ENCODE measurements at places on chromosomes 12 and 14.

GRCh38 chr12:19744705-19745218, 305.5 kb downstream of the AEBP2 start:
- no peak for DNase-seq

DNA sequence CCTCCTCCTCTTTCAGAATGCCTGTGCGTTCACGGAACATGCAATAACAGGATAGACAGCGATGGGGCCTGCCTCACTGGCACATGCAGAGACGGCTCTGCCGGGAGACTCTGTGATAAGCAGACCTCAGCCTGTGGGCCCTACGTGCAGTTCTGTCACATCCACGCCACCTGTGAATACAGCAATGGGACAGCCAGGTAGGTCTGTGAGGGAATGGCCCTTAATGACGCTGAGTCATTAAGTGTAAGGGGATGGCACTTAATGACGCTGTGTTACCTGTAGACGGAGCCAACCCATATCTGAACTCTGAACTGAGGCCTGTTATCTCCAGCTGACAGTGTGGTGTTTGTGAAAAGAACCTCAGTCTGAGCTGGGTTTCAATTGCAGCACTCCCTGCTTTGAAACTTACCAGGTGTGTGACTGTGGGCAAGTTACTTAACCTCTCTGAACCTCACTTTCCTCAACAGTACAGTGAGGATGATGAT, 86.9 kb downstream of the STAB2 start:
- no peak for DNase-seq

DNA sequence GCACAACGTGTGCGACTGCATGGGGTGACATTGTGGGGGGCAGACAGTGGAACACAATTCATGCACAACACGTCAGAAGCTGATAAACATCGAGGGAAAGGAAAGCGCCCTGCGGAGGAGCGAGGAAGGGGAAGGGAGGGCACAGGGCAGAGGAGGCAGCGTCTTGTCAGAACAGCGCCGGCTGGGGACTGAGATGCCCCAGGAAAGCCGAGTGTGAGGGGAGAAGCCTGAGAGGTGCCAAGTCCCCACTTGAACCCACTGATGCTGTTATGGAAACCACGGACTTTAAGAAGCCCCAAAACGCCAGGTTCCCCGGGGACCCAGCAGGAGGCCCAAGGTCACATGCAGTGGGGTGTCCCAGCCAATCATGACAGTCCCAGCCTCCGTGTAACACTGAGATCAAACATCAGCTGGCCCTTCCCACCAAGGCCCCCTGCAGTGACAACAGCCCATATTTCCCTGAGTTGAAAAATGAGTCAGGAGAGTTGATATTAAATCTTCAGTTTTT, 70.0 kb downstream of the GALNT9 start:
- DNase-seq = no peak

- DNase-seq = no peak
Observed at GRCh38 chr12:13631873-13632272, 349.5 kb downstream of the GRIN2B start.

DNA sequence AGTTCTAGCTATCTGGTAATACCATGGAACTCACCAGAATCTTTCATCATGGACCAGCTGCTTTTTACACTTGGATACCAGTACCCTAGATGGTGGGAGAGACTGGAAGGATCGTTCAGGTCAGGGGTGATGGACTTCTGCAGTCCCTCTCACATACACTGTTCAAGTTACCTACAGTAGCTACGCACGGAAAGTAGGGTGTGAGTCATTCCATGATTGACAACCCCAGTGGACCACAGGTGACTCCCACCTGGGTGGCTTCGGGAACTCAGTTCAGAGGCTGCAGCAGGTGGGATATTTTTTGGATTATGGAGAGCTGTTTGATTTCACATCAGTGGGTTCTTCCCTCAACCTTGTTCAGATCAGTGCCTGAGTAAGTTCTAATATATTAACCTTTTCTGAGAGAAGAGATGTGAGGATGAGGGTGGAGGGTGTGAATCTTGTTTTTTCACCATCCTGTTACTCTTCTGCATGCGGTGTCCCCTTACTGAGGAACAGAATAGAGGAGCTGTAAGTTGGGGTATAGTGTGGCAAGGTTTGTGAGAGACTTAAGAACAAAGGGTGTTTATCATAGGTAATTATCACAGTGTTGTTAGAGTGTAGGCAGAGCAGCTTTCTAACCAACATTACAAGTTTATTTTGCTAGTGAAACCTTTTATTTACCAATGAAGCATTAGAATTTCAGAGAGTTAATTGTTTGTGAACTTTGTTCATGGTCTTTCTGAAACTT, 39.6 kb downstream of the PRKCH start:
- DNase-seq = no peak

GRCh38 chr12:53870117-53870516, 68.5 kb upstream of the HOXC13 start:
- DNase-seq = no peak

GRCh38 chr14:104462651-104463630, 116.6 kb upstream of the C14orf180 start:
- DNase-seq = no peak

- no peak for DNase-seq
Observed at GRCh38 chr12:101165319-101165718, 44.7 kb downstream of the SLC5A8 start.

- DNase-seq = no peak
Observed at GRCh38 chr14:32370714-32371113, 41.6 kb downstream of the AKAP6 start.

GRCh38 chr12:75722714-75723200, 211.3 kb upstream of the KRR1 start:
- DNase-seq = no peak

- no peak for DNase-seq
Observed at GRCh38 chr12:3945671-3946070, 72.5 kb upstream of the PARP11 start.

GRCh38 chr12:13208533-13209435, 12.3 kb downstream of the EMP1 start:
- DNase-seq = no peak

GRCh38 chr12:31599053-31599452, 8.1 kb upstream of the DENND5B start:
- no peak for DNase-seq

- DNase-seq = no peak
Observed at GRCh38 chr12:70571705-70572268, 65.4 kb downstream of the PTPRB start.

GRCh38 chr12:49013428-49013827, 5.1 kb downstream of the PRKAG1 start:
- no peak for DNase-seq

DNA sequence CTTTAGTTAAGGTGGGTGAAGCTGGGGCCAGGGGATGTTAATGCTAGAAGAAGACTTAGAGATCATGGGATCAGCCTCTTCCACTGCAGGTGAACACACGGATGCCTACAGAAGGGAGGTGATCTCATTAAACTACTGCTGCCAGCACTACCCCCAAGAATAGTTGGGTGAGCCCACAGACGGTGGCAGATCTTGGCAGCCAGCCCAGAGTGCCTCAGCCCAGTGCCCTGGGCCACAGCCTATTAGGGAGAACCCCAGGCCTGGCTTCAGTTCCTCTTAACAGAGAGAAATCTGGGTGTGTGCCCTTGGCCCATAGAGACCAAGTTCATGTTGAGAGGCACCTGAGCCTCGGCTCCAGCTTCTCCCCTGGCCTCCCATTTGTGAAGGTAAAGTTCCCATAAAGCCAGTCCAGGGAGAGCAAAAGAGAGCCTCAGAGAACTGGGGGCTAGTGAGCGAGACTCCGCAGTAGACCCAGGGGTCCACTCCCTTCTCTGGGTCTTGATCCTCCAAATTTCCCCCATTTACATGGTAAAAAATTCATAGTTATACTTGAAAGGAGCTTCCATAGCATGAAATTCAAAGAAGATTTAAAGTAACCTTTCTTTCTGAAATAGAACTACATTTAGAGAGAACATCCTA, 125.0 kb upstream of the CCND2 start:
- DNase-seq = no peak

DNA sequence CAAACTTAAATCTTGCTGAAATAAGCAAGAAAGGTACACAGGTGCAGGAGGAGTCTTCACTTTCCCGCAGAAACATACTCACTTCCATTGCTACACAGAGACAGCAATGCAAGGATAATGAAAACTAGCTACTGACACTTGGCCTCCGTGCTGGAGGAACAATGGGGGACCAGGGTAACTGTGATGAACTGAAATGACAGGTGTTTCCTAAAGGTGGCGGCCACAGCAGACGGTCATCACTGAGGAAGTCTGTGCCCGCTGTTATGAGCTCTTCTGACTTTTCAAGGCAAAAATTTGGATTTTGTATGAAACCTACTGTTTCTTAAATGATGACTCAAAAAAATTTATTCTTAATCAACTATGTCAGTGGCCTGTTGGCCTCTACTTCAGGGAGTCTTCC, 189.4 kb downstream of the CACNA1C start:
- no peak for DNase-seq

DNA sequence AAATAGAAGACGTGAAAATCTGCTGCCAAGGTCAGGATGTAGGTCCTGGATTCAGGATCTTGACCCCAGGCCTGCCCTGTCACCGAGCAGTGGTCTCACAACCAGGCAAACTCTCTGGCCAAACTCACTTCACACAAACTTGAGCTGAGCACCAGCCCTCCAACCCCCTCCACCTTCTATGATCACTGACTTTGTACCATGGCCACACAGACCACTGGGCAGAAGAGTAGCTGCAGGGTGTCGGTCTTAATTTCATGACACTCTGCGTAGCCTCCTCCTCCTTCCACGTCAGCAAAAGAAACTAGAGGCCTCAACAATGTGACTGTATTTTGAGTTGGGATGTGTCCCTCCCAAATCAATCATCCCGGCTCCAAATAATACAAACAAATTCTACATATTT, 7.2 kb upstream of the TBX3 start:
- DNase-seq = peak; percentile 8

DNA sequence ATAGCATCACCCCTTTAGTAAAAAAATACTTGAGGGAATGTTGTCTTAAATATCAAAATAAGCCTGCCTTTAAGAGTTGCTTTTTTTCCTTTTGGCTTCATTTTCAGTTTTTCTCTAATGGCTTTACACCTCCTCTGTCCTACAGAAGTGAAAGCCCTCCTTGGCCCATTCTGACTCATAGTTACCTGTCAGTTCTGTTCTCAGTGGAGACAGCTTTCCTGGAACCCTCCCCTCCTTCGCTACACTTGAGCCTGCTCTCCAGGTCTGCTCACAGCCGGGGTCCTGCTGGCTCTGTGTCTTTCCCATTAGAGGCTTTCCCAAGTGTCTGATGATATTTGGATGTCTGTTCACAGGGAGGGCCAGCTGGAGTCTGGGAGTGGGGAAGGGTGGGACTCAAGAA, 84.0 kb downstream of the PELI2 start:
- peak; percentile 20 for DNase-seq

- no peak for DNase-seq
Observed at GRCh38 chr12:12636641-12637040, 25.0 kb downstream of the CREBL2 start.

DNA sequence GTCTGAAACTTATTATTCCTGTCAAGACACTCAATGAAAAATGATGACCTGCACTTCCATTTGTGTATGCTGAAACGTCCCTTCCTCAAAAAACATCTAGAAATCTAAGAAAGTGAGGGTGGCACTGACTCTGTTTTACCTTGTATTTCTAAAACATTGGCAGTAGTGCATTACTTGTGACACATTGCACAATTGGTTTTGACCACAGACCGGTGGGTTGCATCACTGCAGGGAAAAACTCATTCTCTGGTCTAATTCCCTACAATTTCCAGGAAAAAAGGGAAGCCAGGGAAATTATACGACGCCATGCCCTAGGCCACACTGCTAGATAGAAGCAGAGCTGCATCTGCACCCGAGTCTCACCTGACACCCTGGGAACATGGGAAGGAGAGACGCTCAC, 156.7 kb downstream of the NTF3 start:
- DNase-seq = no peak

DNA sequence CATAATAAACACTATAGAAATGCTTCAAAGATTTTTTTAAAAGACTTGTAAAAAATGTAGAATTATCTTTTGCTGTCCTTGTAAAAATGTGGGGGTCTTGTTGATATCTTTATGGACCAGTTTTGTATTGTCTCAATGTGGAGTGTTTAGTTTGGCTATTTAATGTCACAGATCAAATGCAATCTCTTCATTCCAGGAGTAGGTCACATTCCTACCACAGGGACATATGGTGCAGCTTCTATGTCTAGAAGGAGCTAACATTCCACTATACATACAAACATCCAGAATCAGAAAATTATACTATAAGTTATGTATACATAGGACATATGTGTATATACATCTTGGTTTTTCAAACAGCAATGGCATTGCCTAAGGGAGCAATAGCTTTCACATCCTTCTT, 345.7 kb downstream of the BMP4 start:
- no peak for DNase-seq

GRCh38 chr12:89070603-89071002, 281.7 kb downstream of the DUSP6 start:
- no peak for DNase-seq

GRCh38 chr12:18716236-18716635, 21.6 kb downstream of the PLCZ1 start:
- DNase-seq = no peak

- no peak for DNase-seq
Observed at GRCh38 chr14:30322819-30323218, 236.1 kb upstream of the G2E3 start.
